Small intestine (tissue), 16 donors: ENCODE measurements at places on chromosomes 7 and 10. TPM values are rescaled to one million over a fixed set of nuclear protein-coding genes. Genes with fewer than 3 reads are reported as not detected.

The ARPC1A gene
- polyA plus RNA-seq = 216 TPM

The GARIN1A gene
- 0.37 TPM for polyA plus RNA-seq

The CPA5 gene
- 0.04 TPM for polyA plus RNA-seq

The INSYN2A gene
- 0.68 TPM for polyA plus RNA-seq
